Hindlimb muscle (tissue), 1 donor: ENCODE measurements at places on chromosomes 12 and 14. TPM values are rescaled to one million over a fixed set of nuclear protein-coding genes. Genes with fewer than 3 reads are reported as not detected.

TMCC3 gene
- polyA plus RNA-seq = 23.2 TPM

TMEM119 gene
- 30.1 TPM for polyA plus RNA-seq

CYP46A1 gene
- polyA plus RNA-seq = 4.8 TPM

DLGAP5 gene
- polyA plus RNA-seq = 8.3 TPM

TAS2R9 gene
- not detected for polyA plus RNA-seq
